ENCODE measurements at places on chromosomes 1 and 21. TPM values are rescaled to one million over a fixed set of nuclear protein-coding genes. Genes with fewer than 3 reads are reported as not detected.

The PTAFR gene
- total RNA-seq, result 0.30 TPM

The PGLYRP4 gene
- not detected for total RNA-seq

The KRTAP7-1 gene
- total RNA-seq, result not detected

The GPR25 gene
- 0.35 TPM for total RNA-seq

The HORMAD1 gene
- total RNA-seq, result 0.26 TPM

The FMO2 gene
- not detected for total RNA-seq

Data from activated CD8-positive, alpha-beta memory T cell treated with anti-CD3 and anti-CD28 coated beads, Interleukin-2, amount 10 ng/mL, durations not matched to agents 7 days and 5 days (primary cell).